ENCODE measurements at places on chromosomes 5 and 9.

DNA sequence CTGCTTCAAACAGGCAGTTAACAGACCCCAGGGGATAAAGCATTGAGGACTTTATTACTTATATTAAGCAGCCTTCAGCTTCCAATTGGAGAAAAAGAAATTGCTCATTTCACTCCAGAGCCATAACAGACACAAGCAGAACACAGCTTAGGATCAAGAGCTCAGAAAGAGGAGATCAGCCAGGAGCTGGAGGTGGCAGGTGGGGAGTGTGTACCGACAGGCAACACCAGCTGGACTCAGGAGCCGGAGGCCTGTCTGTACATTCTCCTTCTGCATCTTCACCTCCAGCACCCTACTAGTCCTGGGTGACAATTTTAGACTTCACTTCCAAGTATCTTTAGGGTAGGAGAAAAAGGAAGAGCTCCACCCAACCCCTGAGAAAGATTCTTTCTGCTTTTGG is 35.8 kb downstream of the NRG2 start:
- no peak for DNase-seq

DNA sequence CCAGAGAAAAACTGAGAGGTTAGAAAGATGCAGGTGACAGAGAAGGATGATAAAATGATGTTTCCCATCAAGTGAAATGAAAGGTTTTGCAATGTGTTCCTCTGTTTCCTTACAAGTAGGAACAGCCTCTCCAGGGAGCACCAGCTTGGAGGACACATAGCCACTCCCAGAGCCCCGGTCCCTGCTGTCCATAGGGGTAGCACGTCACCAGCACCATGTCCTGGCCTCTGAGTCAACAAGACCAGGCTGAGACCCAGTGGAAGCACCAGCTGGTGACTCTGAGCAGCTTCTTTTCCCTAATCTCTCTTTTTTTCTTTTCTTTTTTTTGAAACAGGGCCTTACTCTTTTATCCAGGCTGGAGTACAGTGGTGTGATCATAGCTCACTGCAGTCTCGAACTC is 19.4 kb upstream of the HMCN2 start:
- no peak for DNase-seq

DNA sequence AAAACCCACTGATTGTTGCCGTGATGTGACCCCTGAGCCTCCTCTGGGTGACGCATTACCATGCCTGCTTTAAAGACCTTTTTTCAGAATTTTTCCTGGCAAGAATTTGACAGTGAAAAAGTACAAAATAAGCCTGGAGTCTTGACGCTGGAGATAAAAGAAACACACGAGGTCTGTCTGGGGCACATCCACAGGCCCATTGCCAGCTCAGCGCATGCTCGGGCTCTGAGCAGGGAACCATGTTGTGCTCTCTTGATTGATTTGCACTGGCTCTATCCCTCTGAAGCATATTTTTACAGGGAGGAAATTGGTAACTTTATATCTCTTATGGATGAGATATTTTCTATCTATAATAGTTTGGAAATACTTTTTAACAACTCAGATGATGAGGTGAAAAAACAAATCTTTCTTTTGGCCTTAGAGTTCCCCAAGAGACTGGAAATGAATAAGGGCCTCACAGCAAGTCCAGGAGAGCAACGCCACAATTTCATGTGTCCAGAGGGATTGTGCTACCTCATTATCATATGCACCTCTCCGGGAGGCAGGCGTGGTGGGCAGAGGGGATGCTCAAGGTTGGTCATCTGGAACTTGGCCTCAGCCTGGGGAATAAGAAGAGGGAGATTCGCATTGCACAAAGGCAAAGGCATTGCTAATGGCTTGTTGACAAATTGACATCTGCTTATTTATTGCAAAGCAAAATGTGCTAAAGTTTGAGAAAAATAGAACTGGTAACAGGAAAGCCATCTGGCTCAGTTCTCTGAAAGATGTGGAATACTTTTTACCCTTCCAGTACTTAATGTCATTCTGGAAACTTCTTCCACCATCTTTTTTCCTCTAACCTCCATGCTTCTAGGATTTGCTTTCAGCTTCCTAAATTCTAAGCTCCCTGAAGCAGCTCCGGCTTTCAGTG is 183.8 kb downstream of the PJA2 start:
- no peak for DNase-seq

DNA sequence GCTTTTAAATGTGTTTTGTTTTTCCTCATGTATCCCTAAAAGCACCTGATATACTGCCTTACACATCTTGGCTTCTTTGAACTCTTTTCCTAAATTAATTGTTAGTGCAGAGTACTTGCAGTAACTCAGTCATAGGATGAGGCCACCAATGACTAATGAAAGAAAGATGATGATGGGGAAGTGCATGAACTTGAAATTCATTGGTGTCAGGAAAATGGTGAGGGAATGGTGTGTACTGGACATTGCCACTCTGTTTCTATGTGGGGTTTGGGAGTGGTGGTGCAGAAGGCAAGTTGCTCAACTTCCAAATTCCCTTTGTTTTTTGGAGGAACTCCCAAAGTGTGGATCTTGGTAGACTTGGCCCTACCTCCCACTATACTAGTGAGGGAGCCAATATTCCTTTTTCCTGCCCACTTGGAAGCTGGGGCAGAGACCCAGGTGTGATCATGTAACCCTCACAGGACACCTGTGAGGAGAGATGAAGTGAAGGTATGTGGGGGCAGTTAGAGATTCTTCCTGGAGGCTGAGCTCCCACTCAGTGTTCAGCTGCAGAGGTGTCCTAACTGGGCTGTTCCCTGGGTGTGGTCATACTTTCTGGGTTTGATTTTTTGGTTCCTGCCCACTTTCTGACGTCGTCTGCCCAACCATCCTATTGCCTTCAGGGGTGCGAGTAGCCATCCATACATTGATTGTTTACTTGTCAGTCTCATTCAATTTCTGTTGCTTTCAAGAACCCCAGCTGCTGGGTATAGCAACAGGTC is 298.5 kb downstream of the MAST4 start:
- no peak for DNase-seq

DNA sequence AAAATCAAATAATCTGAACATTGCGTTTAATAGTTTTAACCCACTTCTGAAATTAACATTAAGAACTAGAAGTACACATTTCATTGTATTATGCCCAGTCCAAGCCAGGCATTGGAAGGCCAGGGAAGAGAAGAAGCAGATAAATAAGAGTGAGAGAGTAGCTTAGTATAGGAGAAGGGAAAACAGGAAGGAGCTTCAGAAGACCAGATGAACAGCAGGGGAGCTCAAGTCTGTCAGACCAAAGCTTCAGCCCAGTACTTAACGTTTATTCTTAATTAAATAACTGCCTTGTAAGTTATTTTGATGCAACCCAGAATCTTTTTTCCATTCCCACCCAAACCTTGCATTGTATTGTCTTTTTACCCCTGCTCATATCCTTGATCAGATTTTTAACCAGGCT is 11.5 kb upstream of the FAM120AOS start:
- DNase-seq: no peak

- no peak for DNase-seq
Measured at GRCh38 chr9:38423973-38424843, at the start of gene IGFBPL1. Gene IGFBPL1, minus strand, starts transcription at chr9:38424454. Its CDS starts 30 bp downstream, at chr9:38424424.

- DNase-seq: no peak
Measured at GRCh38 chr9:127252410-127253318, 11.9 kb upstream of the GARNL3 start.

DNA sequence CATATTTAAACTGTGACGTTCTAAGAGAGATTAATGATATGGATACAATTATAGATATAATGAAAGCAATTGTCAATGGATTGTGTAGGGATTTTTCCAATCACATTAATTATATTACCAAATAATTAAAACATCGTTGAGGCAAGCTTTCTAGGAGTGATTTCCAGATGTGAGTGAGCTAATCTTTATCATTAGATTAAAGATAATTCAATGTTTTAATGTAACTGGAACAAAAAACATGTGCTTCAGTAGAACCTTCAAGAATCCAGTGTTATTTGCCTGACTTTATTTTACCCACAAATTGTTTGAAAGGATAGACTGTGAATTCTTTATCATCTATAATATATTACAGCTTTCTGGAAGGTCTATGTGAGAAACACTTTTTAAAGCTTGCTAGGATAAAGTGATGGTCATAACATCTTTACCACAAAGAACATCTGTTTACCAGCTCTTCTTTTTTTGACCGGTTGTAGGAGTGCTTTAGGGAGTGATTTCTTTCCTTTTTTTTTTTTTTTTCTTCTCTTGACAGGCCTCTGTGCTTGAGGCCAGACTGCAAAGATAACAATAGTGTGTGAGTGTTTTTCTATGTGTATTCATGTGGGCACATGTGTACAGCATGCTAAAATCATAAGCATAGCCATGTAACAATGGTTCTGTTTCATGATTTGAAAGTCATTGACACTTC is 35.0 kb downstream of the SNCAIP start:
- DNase-seq: no peak

DNA sequence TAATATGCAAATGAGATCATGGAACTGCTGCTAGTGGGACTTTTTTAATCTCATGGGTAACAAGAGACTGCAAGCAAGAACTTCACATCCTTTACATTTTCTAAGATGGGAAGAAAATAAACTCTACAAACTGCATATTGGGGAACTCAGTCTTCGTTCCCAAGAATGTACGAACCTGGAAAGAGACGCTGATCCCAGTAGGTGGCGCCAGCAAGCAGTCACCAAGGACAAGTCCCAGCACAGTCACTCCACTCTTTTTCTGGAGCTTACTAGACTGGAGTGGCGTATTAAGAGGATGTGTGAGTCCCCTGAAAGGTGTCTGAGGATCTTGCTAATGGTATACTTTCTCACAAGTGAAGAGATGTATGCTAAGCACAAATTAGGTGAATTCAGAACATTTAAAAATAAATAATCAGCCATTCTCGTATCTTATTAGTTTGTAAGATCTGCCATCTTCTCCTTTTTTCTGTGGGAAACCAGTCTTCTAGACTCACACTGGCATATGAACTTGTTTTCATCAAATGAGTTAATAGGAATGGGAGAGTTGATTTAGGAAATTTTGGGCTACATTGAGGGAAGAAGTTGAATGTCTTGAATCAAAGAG is 16.0 kb upstream of the PUM3 start:
- no peak for DNase-seq

DNA sequence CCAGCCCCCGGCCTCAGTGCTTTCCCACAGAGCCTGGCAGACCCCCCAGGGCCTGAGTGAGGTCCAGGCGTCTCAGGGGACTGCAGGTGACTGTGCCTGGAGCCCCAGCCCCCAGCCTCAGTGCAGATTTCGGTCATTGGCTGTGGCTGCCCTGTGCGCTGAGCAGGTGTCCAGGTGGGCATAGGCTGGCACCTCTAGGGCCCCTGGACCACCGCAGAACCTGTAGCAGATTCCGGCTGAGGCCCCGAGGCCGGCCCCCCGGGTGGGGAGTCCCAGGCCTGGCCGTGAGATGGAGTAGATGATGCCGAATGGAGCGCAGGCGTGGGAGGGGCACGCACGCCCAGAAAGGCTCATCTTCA is 12.1 kb downstream of the EXD3 start:
- DNase-seq: no peak

DNA sequence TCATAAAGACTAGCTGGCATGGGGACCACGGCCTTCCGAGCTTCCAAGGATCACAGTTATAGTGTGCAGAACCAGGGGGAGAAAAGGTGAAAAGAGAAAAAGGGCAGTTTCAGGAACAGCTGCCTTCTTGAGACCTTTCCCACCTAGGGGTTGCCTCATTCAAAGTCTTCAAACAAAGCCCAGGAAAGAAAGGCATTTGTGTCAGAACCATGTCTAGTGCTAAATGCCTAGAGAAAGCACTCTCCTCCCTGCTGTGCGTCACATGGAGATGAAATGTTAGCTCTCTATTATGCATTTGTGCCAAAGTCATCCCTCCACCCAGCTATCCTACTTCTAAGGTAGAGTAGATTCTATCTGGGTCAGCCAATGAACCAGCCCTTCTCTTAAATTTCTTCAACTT is 1037.3 kb upstream of the WWC1 start:
- DNase-seq: no peak

DNA sequence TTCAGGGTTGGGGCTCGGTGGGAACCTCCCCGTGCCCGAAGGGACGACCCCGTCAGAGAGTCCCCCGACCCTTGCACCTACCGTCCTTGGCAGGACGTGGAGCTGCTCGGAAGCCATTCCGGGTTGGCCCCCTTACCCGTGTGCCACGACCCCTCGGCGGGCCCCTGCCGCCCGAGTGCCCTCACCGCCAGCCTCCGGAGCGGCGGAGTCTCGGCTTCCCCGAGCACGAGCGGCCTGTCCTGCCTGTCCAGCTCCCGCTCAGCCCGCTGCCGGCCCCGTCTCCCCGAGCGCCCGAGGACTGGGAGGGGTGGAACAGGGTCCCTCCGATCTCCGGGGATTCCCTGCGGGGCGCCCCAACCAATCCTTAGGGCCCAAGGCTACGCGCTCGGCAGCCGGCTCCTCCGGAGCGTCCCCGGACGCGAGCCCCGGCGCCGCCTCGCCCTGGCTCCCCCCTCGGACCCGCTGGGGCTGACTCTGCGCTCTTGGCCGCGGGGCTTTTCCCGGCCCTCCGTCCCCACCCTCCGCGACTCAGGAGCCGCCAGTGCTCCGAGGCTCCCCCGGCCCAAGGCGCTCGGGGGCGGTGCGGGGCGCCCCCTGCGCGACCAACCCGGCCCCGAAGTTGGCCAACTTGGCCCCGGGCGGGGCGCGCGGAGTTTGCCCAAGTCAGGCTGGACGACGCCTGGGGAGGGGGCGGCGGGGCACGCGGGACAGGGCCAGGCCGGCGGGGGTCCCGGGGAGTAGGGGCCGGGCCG is 654 bp downstream of the ADAMTS2 start:
- no peak for DNase-seq
